Fibroblast of skin of left quadriceps (primary cell): ENCODE measurements at places on chromosomes 12 and 14.

GRCh38 chr12:11461433-11461832 is 66.1 kb upstream of the PRB2 start:
- DNase-seq, result no peak

GRCh38 chr14:90355540-90356518 is 24.1 kb upstream of the NRDE2 start:
- no peak for DNase-seq

GRCh38 chr12:52423661-52424500 is 10.3 kb downstream of the KRT75 start:
- DNase-seq, result no peak

GRCh38 chr14:34460841-34461240 is 1.2 kb downstream of the SPTSSA start:
- no peak for DNase-seq

- no peak for DNase-seq
These were observed 38.6 kb downstream of the ANKS1B start for GRCh38 chr12:99946131-99946530.

DNA sequence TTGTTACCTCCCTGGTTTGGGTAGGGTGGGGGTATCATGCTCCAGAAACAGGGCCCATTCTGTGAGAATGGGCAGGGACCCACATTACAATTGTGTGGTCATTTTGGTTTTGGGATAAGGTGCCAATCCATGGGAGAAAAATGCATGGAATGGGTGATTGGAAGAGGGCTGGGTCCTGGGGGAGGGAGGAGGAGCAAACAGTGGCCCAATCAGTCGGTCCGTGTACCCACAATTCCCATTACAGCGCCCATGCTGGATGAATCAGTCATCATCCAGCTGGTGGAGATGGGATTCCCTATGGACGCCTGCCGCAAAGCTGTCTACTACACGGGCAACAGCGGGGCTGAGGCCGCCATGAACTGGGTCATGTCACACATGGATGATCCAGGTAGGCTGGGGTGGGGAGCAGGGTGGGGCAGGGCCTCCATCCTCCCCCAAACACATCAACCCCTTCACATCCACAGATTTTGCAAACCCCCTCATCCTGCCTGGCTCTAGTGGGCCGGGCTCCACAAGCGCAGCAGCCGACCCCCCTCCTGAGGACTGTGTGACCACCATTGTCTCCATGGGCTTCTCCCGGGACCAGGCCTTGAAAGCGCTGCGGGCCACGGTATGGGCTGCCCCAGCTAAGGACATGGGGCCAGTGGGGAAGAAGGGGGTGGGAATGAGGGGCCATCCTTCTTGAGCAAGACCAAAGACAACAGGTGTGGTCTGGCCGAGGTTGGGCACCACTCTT is 3.6 kb upstream of the TPI1 start:
- no peak for DNase-seq
